ENCODE measurements at places on chromosomes 6 and 20.
A peak's percentile ranks its signal among the peaks of the same experiment; 100 is the strongest.

DNA sequence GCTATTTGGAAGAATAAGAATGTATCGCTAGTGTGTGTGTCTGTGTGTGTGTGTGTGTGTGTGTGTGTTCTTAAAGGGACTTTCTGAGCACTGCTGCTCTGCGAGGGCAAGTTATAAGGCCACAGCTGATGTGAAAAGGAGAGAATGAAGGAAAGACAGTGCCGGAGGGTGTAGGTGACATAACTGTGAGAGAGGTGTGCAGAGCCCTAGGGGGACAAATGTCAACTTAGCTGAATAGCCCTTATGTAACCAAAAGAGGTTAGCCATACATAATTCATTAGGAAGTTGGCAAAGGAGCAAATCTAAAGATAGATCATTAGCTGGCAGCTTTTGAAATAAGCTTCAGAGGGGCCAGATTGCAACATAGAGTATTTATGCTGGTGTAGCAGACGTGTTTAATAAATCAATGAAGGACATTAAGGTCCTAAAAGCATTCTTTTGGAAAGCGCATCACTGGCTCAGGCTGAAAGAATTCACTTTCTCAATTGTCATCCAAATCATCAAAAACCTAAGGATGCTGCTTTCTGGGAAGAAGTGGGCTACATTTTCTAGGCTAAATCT, 81.0 kb downstream of the NDUFAF5 start:
- DNase-seq = peak; percentile 94

- DNase-seq = no peak
Measured at GRCh38 chr6:166351715-166352285, 9.5 kb upstream of the SFT2D1 start.

GRCh38 chr6:12806796-12807195, 90.2 kb downstream of the PHACTR1 start:
- peak; percentile 23 for DNase-seq

DNA sequence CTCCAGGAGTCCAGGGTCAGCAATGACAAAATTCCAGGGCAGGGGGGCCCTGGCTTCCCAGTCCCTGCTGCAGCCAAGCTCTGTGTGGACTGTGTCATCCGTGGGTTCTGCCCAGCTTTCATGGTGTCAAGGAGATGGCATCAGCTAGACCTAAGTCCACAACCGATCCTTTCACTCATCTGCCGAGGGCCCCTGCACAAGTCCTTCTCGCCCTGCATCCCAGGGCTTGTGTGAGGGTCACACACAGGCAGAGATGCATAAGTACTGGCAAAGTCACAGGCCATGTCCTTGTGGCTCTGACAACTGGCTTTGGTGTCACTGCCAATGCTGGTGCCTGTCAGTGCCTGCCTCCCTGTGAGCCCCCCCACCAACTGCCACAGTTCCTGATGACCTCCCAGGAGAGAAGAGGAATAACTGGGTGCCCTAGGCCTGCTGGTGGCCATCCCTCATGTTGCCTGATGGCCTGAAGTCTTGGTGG, 181.4 kb upstream of the CST7 start:
- no peak for DNase-seq

- DNase-seq = no peak
Measured at GRCh38 chr6:40611912-40612311, 24.7 kb upstream of the LRFN2 start.

- DNase-seq = no peak
Measured at GRCh38 chr6:90080876-90081481, 186.7 kb downstream of the GJA10 start.

DNA sequence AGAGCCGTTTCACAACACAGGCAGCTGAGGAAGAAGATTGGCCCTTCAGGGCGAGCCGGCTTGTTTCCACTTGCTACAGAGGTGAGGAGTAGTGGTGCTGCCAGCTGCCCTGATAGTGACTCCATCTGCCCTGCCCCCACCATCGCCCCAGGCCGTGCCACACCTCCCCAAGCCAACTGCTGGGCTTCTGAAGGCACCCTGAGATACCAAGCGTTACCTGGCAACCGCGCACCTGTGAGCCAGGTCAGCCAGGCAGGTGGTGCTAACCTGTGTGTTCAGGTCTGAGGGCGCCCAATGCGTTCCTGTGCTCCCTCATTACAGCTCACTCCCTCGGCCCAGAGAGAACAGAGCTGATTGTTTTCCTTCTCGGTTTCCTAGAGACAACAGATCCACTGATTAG, 299.1 kb upstream of the ID4 start:
- DNase-seq = no peak

DNA sequence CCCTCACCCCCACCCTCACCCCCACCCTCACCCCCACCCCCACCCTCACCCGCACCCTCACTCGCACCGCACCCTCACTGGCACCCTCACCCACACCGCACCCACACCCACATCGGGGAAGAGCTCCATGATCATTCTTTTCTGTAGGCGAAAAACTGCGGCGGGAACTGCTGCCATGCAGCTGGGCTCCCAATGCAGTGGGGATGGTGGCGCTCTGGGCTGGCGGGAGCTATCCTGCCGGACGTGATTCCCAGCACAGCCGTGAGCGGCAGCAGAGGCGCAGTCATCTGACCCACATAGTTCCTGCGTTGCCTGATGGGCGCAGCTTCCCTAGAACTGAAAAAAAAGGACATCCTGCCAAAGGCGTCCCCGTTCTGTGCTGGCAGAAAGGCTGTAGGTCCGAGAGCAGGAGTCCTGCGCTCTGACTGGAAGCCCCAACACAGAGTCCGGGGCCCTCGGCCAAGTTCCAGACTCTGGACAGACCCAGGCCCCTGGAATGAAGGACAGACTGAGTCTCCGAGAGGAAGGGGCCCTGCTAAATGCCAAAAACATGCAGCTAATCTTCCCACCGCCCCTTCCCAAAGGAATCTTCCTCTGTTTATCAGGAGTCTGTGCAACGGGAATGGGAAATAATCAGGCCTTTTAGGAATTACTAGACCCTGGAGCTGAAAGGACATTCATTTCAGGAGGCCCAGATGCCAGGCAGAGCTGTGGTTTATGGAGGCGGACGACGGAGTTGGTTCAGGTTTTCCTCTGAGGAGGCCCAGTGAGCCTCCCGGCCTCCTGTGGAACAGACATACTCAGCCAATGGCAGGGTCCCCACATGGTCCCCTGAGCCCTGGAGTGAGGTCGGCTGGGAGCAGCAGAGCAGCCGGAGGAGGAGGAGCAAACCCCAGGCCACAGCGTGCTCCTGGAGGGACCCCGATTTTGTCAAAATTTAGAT, 14.1 kb upstream of the TCFL5 start:
- DNase-seq = peak; percentile 85
